Memory B cell (primary cell): ENCODE measurements at places on chromosomes 16 and 17.

DNA sequence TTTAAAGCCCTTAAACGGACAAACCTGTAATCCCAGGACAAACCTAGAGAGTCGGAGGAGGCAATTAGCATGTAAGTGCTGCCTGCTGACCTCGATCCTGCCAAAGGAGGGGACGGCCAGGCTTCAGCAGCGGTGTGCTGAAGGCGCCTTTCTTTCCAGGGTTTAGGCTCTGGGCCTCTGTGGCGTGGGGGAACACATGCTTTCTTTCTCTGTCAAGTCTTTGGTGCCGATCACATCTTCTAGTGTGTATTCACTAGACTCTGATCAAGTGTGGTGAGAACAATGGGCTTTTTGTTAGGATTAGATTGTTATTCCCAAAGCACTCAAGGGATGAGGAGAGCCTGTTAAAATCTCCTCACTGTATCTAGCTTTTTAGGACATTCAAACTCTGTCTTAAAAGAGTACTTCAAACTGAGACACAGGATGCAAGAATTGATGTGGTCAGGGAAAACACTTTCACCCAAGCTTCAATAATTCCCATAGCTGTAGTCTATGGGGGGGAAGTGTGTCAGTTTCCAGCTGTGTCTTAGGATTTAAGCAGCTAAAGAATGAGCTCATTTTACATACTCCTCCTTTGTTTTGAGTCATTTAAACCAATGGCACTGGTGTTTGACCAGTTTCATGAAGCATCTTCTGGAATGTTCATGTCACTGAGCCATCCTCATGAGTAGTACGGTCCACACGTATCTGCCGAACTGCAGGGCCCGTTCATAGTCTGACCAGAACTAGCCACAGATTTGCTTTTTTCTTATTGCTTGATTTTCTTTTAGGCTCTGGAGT is 51.2 kb downstream of the RPA1 start:
- H3K27me3 ChIP-seq: no peaks in the 10 kb centered on the region
- H3K4me1 ChIP-seq: no peaks in the 10 kb centered on the region
- DNase-seq: no peak
- no peak overlapping the region for H3K27ac ChIP-seq

DNA sequence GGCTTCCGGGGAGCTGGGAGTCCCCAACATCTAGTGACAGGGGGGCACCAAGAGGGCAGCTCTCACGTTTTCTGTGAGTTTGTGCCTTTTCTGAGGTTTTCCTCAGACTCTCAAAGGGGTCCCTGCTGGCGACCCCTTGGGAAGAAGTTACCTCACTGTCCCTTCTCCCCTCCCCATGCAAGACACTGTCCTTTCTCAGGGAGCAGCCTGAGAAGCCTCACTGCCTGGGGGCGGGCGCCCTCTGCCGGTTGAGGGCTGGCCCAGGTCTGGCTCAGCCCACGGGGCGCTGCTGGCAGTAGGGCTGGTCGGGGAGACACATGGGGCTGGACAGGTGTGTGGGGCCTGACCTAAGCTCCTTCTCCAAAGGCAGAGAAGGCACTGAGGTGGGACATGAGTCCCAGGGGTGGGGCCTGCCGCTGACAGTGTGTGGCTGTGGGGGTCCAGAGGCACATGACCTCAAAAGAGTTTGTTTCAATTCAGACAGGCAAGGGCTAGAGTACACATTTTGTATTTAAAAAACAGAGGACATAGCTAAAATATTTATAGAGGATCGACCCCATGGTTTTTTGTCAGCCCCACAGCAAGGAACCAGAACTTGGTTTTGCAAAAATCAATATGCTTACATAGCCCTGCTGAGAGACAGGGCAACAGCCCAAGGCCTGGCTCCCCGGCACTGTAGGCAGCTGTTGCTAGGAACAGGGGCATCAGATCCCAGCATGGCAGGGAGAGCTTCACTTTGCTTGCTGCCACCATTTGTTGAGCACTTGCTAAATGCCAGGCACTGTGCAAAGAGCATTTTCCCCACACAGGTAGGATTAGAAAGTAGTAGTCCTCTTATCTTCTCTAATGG is 18.5 kb upstream of the ALDH3A1 start:
- H3K4me1 ChIP-seq: peaks cover 4% of the 10 kb centered on the region
- DNase-seq: peak; percentile 91
- H3K27ac ChIP-seq: no peak overlapping the region
- no peak overlapping the region for H3K4me3 ChIP-seq

GRCh38 chr17:46742565-46743270 is 75.8 kb downstream of the WNT3 start:
- DNase-seq: no peak
- no peak overlapping the region for H3K4me3 ChIP-seq
- H3K27me3 ChIP-seq: no peaks in the 10 kb centered on the region
- H3K4me1 ChIP-seq: peaks cover 11% of the 10 kb centered on the region
- no peak overlapping the region for H3K27ac ChIP-seq

DNA sequence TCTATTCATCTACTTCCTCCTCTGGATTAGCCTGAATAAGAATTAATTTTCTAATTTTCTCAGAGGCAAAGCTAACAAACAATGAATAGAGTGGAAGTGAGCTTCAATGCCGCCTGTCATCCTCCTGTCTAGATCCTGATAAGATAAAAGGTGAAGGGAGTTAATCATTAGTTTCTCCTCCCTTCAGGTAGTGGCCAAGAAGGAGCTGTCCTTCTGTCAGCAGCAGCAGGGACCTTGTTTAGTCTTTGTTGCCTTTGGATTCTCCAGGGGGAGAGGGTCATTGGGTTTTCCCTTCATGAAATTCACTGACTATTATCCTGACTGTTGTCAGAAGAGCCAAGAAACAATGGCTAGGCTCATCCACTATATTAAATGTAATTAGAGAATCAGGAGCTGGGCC is 420.2 kb upstream of the GOT2 start:
- H3K27me3 ChIP-seq: no peaks in the 10 kb centered on the region
- no peaks in the 10 kb centered on the region for H3K36me3 ChIP-seq
- H3K4me1 ChIP-seq: no peaks in the 10 kb centered on the region
- H3K4me3 ChIP-seq: no peak overlapping the region

- H3K27ac ChIP-seq: no peak overlapping the region
- DNase-seq: no peak
- H3K36me3 ChIP-seq: peaks cover 11% of the 10 kb centered on the region
- peaks cover 3% of the 10 kb centered on the region for H3K4me1 ChIP-seq
- no peak overlapping the region for H3K4me3 ChIP-seq
These were observed 101.3 kb downstream of the ZFHX3 start for GRCh38 chr16:72946474-72947194.

- H3K4me3 ChIP-seq: peak overlapping the region; percentile 95
- DNase-seq: peak; percentile 48
- peaks cover 5% of the 10 kb centered on the region for H3K36me3 ChIP-seq
- H3K4me1 ChIP-seq: peaks cover 19% of the 10 kb centered on the region
These were observed 1.3 kb downstream of the ZNF276 start for GRCh38 chr16:89722392-89723278.

- no peak for DNase-seq
- H3K27me3 ChIP-seq: peaks cover 16% of the 10 kb centered on the region
- H3K4me3 ChIP-seq: no peak overlapping the region
These were observed 42.8 kb downstream of the METRNL start for GRCh38 chr17:83121921-83122820.

DNA sequence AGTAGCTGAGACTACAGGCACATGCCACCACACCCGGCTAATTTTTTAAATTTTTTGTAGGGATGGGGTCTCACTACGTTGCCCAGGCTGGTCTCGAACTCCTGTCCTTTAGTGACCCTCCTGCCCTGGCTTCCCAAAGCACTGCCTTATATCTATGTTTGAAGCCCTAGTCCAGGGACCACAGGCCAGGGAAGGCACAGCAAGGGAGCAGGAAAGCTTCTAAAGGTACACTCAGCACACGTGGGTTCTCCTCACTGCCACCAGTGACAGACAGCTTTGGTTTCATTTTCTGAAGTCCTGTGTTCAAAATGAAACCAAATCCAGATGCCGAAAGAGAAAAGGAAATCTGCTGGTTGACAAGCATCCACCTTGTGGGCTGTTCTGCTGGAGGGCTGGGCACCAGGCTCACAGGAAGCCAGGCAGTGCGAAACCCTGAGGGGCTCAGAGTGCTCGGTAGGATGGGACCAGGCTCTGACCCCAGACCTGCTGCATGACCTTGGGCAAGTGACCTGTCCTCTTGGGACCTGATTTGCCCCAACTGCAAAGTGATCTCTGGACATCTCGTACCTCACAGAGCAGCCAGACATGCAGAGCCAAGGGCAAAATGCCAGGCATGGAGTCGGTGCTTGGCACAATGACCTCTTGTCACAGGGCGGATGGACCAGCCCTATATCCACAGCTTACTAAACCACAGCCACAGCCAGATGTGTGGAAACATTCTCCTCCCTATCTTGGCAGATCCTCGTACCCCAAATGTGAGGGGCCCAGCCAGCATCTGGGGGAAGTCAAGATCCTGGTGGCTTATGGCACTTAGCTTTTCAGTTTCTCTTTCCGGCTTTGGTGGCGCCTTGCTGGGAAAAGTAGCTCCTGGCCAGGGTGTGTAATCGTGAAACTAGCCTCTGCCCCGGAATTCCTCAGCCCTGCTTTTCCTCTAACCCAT is 2.8 kb upstream of the SOCS1 start:
- DNase-seq: peak; percentile 17
- H3K4me1 ChIP-seq: peaks cover 28% of the 10 kb centered on the region
- H3K4me3 ChIP-seq: peak overlapping the region; percentile 61

GRCh38 chr16:89383095-89384003 is 107.0 kb downstream of the ANKRD11 start:
- peak overlapping the region; percentile 76 for H3K27ac ChIP-seq
- DNase-seq: no peak
- H3K36me3 ChIP-seq: peaks cover 3% of the 10 kb centered on the region
- H3K4me1 ChIP-seq: peaks cover 56% of the 10 kb centered on the region
- H3K27me3 ChIP-seq: no peaks in the 10 kb centered on the region

DNA sequence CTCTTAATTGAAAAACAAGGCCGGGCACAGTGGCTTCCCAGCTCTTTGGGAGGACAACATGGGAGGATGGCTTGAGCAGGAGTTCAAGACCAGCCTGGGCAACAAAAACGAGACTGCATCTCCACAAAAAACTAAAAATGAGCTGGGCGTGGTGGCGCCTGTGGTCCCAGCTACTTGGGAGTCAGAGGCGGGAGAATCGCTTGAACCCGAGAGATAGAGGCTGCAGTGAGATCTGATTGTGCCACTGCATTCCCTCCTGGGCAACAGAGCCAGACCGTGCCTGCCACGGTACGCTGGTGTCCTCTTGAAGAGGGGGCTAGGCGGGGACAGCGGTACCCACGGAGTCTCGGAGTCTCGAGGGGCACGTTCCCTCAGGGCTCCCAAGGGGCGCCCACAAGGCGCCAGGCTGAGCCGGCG is 27.9 kb upstream of the ADORA2B start:
- no peak for DNase-seq
- H3K36me3 ChIP-seq: no peaks in the 10 kb centered on the region
- no peak overlapping the region for H3K4me3 ChIP-seq
- no peak overlapping the region for H3K27ac ChIP-seq

- H3K27ac ChIP-seq: no peak overlapping the region
- H3K27me3 ChIP-seq: peaks cover 18% of the 10 kb centered on the region
- peaks cover under 1% of the 10 kb centered on the region for H3K4me1 ChIP-seq
- DNase-seq: no peak
These were observed 4.7 kb downstream of the FBXL16 start for GRCh38 chr16:700684-701584.

- no peak for DNase-seq
- H3K4me1 ChIP-seq: peaks cover 8% of the 10 kb centered on the region
- no peaks in the 10 kb centered on the region for H3K36me3 ChIP-seq
- no peak overlapping the region for H3K4me3 ChIP-seq
- no peak overlapping the region for H3K27ac ChIP-seq
These were observed 97.0 kb downstream of the CYLD start for GRCh38 chr16:50838885-50839284.

DNA sequence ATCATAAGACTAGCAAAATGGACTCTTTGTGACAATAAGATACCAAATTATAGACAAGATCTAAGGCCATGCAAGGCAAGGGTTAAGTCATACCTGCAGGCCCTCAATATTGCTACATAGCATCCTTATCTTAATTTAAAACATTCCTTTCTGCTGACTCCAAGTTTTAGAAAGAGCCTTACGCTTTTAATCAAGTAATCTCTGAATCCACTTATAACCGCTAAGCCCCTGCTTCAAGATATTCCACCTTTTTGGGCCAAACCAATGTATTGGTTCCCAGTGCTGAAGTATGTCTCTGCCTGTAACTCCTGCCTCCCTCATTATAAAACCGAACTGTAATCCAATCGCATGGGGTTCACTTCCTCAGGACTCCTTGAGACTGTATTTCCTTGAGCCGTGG is 255.4 kb downstream of the PHKB start:
- no peak overlapping the region for H3K4me3 ChIP-seq
- DNase-seq: no peak
- H3K36me3 ChIP-seq: no peaks in the 10 kb centered on the region
- H3K27me3 ChIP-seq: peaks cover 4% of the 10 kb centered on the region
- H3K27ac ChIP-seq: no peak overlapping the region

DNA sequence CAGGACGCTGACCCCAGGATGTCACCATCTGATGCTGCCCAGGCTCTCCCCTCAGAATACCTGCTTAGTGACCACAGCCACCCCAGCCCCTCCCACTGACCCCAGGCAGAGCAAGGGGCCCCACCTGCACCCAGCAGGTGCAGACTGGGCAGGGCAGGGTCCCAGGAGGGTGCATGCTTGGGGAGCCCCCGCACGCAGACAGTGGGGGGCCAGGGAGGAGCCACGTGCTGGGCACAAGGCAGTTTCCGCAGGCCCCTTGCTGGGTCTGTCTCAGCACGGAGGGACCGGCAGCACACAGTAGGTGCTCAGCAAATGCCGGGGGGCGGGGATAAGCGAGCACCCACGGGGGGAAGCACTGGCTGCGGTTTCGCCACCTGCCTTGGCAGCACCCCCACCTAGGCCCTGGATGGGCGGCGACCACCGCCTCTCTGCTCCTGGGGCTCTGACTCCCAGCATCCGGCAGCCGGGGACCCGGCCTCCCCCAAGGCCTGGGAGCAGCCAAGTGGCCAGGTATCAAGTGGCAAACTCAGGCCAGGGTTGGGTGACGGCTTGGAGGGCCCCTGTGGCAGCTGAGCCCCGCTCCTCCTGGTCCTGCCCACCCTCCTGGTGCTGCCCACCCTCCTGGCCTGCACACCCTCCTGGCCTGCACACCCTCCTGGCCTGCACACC is 18.7 kb upstream of the SSTR5 start:
- DNase-seq: no peak
- no peak overlapping the region for H3K4me3 ChIP-seq
- H3K4me1 ChIP-seq: no peaks in the 10 kb centered on the region
- no peak overlapping the region for H3K27ac ChIP-seq
- H3K36me3 ChIP-seq: no peaks in the 10 kb centered on the region
- peaks cover 7% of the 10 kb centered on the region for H3K27me3 ChIP-seq

- no peak overlapping the region for H3K27ac ChIP-seq
- H3K4me3 ChIP-seq: no peak overlapping the region
- no peak for DNase-seq
- peaks cover 13% of the 10 kb centered on the region for H3K4me1 ChIP-seq
- H3K36me3 ChIP-seq: peaks cover 2% of the 10 kb centered on the region
- no peaks in the 10 kb centered on the region for H3K27me3 ChIP-seq
These were observed 14.9 kb upstream of the C16orf54 start for GRCh38 chr16:29760567-29761279.

- H3K27ac ChIP-seq: peak overlapping the region; percentile 80
- H3K4me3 ChIP-seq: peak overlapping the region; percentile 2
- no peak for DNase-seq
- H3K36me3 ChIP-seq: peaks cover 12% of the 10 kb centered on the region
- peaks cover 58% of the 10 kb centered on the region for H3K4me1 ChIP-seq
These were observed 6.3 kb downstream of the FLOT2 start for GRCh38 chr17:28891201-28891600.

- no peak overlapping the region for H3K4me3 ChIP-seq
- no peaks in the 10 kb centered on the region for H3K36me3 ChIP-seq
- H3K27ac ChIP-seq: no peak overlapping the region
- H3K27me3 ChIP-seq: peaks cover 23% of the 10 kb centered on the region
These were observed 5.5 kb downstream of the SPNS2 start for GRCh38 chr17:4504188-4504587.

- H3K4me3 ChIP-seq: peak overlapping the region; percentile 93
- H3K4me1 ChIP-seq: peaks cover 17% of the 10 kb centered on the region
- no peaks in the 10 kb centered on the region for H3K27me3 ChIP-seq
- H3K27ac ChIP-seq: peak overlapping the region; percentile 93
- no peak for DNase-seq
These were observed 241 bp downstream of the DRC3 start for GRCh38 chr17:17972952-17973254.
